ENCODE measurements at places on chromosomes 2 and 18.

- no peak for DNase-seq
Measured at GRCh38 chr2:62180975-62181374, 14.9 kb upstream of the B3GNT2 start.

DNA sequence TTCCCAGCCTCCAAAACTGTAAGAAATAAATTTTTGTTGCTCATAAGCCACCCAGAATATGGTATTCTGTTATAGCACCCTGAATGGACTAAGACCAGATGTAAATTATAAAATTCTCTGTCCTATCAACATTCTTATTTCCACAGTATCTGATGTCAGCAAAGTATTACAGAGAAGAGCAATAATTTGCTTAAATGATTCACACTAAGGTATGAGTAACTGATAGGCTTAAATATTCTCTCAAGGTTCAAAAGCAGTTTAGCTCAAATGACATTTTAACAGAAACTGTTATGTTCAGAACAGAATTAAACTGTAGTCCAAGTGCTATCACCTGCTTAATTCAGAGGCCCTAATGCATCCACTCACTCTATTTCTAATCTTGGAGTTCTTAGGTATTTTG, 12.8 kb downstream of the SESTD1 start:
- no peak for DNase-seq

DNA sequence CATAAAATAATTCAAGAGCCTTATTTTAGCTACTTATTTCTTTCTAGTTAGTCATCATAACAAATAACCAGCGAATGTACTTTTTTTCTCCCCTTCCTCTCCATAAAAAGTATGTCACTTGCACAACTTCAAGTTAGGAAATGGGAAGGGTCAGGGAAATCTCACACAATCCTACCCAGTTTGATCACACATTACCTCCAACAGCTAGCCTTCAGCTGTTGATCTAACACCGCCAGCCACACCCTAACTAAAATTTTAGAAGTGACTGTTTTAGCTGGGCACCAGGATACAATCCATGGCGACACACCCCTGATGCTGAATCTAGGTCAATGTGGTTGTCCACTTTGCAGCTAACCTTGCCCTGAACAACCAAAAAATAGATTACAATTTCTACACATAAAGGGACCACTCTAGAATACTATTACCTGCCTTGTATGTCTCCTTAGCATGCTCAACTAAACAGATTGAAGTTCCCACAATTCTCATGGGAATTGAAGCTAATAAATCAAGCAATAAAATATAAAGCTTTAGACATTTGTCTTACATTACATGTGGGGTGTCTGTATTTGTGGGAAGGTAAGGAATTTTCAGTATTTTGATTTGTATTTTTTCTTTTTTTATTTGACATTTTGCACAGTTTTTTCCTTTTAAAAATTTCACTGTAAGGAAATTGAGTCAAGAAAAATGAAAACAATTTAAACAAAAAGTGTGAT, 7.3 kb upstream of the COL3A1 start:
- no peak for DNase-seq

- no peak for DNase-seq
Measured at GRCh38 chr2:79235135-79235534, 75.6 kb upstream of the REG3A start.

- no peak for DNase-seq
Measured at GRCh38 chr2:78845664-78846185, 179.8 kb upstream of the REG3G start.

DNA sequence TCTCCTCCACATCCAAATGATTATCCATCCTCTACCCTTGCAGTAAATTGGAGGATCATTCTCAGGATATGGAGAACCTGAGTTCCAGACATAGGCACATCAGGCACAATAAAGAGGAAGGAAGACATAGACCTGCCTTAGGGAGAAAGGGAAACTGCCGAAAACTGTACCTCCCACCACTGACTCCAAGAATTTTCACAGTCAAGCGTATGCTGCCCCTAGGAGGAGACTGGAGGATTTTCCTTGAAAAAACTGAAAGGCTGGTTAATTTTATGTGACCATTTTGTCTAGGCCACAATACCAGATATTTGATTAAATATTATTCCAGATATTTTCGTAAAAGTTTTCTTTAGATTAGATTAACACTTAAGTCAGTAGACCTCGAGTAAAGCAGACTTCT, 638.5 kb upstream of the PKDCC start:
- no peak for DNase-seq
